NCI-H82 (cell line): ENCODE measurements at places on chromosomes 7 and 10.
A peak's percentile ranks its signal among the peaks of the same experiment; 100 is the strongest.

GRCh38 chr7:70595755-70596597, 536.0 kb upstream of the GALNT17 start:
- peak; percentile 56 for DNase-seq

DNA sequence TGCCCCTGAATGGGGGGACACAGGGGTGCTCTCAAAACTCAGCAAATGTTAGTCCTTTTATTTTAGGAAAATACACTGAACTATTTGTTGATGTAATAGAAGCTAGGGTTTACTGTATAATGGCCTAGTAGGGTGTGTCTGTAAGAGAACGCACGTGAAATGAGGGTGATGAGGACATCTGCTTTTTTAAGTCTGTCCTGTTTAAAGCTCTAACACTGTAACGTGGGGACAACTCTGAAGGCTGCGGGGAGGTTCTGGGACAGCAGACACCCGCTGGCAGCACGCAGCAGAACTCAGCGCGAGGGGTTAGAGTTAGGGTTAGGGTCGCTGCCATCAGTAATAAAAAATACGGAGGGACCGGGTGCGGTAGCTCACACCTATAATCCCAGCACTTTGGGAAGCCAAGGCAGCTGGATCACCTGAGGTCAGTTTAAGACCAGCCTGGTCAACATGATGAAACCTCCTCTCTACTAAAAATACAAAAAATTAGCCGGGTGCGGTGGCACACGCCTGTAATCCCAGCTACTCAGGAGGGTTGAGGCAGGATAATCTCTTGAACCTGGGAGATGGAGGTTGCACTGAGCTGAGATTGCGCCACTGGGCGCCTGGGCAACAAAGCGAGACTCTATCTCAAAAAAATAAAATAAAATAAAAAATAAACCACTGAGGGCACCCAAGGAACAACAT, 98.0 kb downstream of the CTBP2 start:
- DNase-seq: no peak

DNA sequence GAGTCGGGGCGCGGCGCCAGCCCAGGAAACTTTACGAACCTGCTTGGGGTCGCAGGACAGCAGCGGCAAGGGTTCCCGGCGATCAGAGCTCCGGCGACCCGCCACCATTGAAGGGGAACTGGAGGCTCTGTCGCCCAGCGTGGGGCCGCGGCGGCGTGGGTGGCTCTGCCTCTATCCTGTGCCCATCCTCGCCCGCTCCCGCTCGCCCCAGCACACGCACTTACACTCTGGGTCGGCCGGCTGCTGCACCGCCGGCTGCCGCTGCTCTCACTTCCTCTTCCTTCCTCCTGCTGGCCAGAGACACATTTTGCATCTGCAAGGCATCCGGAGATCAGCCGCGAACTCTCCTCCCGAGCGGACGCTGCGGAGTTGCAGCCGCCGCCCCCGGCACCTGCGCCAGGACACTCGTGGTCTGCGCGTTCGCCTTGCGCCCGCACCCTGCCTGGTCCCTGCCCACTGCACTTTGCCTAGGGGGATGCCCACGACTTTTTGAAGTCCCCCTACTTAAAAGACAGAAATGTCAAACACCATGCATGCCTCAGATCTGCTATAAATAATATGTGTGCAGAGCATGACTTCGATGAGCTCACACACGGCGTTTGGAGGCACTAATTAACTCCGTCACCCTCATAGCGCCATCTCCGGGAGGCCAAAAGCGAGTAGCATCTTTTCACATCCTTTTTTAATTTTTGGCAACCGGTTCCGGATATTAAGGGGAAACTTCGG, at the start of gene ELMO1:
ELMO1 (minus strand) TSS at position 229 of the 726 bp plus-strand sequence. CDS start 106,174 bp downstream, outside the sequence.
- peak; percentile 87 for DNase-seq

- no peak for DNase-seq
Observed at GRCh38 chr10:79488336-79488735, 24.0 kb upstream of the EIF5AL1 start.

GRCh38 chr10:130301021-130301892, 165.1 kb downstream of the GLRX3 start:
- peak; percentile 37 for DNase-seq

DNA sequence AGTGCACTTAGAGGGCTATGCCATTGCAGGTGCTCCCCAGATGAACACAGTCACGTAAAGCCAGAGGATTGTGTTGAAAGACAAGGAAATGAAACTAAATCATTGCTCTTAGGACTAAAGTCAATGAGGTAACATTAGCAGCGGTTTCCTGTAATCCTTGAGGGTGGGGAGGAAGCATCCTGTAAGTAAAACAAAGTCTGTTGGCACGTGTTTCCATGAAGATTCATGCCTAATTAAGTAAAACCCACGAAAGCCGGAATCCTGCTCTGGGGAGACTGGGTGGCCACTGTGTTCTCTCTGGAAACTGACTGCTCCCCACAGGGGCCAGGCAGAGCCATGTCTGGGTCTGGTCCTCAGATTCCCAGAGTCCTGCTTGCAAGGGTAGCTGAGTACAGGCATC, 18.3 kb downstream of the STEAP1B start:
- no peak for DNase-seq
